ENCODE measurements at places on chromosomes 3 and 15. TPM values are rescaled to one million over a fixed set of nuclear protein-coding genes. Genes with fewer than 3 reads are reported as not detected.
A peak's percentile ranks its signal among the peaks of the same experiment; 100 is the strongest.

DNA sequence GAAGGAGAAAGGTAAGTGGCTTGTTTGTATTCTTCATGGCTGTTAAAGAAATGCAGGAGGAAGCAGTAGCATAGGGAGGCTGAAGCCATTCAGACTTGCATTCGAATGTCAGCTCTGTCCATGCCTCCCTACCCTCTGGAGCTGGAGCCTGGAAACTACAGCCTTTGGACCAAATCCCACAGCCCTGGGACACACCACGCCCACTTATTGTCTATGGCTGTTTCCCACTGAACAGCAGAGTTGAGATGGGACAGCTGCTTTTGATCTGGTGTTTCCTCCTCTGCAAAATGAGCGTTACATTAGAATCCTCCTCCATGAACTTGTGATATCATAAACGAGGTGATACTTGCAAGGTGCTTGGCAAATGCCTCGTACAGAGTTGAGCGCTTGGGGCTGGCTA lies 3.6 kb downstream of the FAM107A start:
- DNase-seq: no peak

GRCh38 chr3:193722566-193722965 lies 129.6 kb downstream of the OPA1 start:
- no peak for DNase-seq

The COL8A1 gene
- total RNA-seq: 119 TPM

GRCh38 chr3:16444344-16444743 lies 69.2 kb downstream of the RFTN1 start:
- no peak for DNase-seq

DNA sequence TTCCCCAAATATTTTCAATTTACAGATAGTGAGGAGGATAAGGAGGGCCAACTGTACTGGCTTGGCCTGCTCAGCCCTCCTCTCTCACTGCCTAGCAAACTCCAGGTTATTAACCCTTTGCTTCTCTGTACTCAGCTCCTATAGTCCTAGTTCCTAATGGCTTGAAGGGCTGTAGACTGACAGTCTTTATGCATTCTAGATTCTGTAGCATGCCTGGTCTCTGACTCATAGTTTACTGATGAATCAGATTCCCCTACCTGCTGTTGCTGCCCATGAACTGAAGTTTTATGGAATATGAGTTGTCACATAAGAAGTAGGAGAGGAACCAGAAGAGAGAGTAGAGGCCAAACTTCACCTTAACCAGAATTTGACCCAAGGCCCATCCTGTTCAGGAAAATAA lies 27.1 kb upstream of the MAP3K13 start:
- DNase-seq: peak; percentile 72

DNA sequence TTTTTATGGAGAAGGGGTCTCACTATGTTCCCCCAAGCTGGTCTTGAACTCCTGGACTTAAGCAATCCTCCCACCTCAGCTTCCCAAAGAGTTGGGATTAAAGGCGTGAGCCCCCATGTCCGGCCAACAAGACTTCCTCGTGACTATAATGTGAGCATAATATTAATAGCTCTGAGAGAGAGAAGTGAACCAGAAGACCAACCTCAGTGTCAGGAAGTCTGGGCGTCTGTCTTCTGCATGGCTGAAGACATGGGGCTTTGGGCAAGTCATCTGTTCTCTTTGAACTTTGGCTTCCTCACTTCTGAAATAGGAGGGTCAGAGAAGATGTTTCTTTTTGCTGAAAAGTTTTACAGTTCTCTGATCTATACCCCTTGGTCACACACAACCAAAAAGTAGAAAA lies 92.1 kb downstream of the SLC49A4 start:
- DNase-seq: no peak

GRCh38 chr15:85785887-85786780 lies 8.6 kb downstream of the KLHL25 start:
- peak; percentile 58 for DNase-seq

GRCh38 chr3:119580067-119580760 lies 922 bp downstream of the ADPRH start:
- no peak for DNase-seq
